GM04503 (cell line): ENCODE measurements at places on chromosomes 1 and 21.

DNA sequence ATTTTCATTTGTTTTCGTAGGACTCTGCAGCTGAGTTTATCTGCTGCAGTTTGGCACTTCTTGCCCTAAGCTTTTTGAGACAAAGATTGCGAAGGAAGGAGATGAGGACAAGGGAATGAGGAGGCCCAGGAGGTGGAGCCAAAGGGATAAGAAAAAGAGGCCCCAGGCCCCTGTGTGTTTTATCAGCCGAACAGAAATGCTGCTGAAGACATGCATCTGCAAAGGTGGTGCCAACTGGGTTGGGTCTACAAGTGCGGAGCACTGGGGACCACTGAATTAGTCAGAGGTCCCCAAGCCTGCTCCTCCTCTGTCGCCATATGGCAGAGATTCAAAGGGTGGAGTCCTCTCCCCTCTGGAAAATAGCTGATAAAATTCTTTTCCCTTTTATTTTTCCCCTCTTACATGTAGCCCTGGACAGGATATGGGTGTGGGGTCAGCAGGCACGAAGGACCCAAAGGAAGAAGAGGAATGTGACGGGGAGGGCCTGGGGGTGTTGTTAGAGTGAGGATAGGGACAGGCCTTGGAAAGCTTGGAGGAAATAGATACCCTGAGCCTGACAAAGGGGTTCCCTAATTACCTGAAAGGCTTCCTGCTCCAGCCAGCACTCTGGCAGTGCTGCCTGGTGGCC lies 2.7 kb downstream of the CD34 start:
- no peak for DNase-seq

DNA sequence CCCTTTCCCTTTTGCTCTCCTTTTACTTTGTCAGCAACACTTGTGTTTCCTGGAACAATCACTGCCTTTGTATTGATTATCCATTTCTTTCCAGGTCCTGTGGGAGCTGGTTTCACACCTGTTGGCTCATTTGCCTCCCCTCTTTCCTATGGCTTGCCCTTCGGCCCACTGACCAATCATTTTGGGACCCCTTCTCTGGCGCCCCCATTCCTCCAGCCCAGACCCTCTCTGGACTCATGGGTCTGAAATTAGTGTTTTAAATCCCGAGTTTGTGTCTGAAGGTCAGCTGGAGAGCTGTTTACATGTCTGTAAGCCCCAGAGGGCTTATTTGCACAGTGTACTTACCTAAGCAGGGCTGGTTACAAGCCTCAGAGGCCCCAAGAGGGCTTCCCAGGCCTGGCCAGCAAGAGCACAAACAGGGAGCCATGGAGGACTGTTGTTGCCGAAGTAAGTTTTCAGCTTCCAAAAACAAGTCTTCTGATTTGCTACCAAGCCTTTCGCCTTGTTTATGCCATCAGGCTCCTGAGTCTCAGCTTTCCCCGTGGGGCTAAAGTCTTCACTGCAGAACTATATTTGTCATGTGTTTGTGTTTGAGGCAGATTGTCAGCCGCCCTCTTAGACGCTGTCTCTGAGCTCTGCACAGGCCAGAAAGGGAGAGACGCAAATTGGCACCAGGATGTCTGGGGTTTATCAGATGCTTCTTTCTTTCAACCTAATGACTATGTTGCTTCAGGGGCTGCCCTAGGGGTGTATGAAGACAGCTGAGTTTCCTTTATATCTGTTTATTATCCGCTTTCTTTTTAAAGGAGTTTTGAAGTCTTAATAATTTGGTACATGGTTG lies 93.0 kb downstream of the ATP1A1 start:
- no peak for DNase-seq

DNA sequence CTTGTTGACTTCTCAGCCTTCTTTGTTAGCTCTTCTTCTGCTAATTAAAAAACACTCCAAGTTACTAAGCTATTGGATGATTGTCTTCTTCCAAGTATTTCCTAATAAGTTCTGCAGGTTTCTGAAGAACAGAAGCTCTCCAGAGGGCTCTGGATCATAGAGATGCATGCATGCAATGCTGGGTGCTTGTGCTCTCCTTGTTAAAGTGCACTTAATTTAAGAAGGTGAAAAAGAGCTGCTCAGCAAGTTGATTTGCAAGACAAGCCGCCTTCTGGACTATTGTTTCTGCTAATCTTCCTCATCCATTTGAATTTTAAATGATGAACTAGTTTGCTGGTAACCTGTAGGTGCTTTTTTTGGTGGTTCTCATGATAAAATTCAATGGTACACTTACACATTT lies 16.1 kb downstream of the RRP15 start:
- DNase-seq: no peak

- no peak for DNase-seq
Measured at GRCh38 chr1:158496374-158496773, 24.4 kb downstream of the OR10R2 start.

DNA sequence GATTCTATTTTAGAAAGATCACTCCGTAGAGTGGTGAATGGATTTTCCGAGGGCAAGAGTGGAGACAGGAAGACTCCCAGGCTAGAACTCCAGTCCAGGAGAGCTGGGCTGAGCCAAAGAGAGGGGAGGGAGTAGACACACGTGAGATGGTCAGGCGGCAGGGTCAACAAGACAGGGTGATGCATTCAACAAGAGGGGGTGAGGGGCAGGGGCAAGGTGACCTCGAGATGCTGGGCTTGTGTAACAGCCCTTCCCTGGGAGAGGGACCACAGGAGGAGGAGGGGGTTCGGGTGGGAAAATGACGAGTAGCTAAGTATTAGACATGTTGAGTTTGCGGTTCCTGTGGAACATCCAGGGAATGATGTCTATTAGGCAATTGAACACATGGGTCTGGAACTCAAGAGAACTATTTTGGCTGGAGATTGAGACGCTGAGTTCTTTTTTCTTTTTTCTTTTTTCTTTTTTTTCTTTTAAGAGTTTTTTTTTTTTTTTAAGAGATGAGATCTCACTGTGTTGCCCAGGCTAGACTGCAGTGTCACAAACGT lies 13.3 kb downstream of the RSPO1 start:
- no peak for DNase-seq

DNA sequence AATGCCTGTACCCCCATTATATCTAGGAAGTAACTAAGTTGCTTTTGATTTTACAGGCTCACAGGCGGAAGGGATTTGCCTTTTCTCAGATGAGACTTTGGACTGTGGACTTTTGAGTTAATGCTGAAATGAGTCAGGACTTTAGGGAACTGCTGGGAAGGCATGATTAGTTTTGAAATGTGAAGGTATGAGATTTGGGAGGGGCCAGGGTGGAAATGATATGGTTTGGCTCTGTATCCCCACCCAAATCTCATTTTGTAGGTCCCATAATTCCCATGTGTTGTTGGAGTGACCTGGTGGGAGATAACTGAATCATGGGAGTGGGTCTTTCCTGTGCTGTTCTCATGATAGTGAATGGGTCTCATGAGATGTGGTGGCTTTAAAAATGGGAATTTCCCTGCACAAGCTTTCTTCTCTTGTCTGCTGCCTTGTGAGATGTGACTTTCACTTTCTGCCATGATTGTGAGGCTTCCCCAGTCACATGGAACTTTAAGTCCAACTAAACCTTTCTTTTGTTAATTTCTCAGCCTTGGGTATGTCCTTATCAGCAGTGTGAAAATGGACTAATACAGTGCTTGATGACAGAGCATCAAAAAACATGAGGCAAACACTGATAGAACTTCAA lies 1119.5 kb downstream of the PLA2G4A start:
- DNase-seq: no peak

DNA sequence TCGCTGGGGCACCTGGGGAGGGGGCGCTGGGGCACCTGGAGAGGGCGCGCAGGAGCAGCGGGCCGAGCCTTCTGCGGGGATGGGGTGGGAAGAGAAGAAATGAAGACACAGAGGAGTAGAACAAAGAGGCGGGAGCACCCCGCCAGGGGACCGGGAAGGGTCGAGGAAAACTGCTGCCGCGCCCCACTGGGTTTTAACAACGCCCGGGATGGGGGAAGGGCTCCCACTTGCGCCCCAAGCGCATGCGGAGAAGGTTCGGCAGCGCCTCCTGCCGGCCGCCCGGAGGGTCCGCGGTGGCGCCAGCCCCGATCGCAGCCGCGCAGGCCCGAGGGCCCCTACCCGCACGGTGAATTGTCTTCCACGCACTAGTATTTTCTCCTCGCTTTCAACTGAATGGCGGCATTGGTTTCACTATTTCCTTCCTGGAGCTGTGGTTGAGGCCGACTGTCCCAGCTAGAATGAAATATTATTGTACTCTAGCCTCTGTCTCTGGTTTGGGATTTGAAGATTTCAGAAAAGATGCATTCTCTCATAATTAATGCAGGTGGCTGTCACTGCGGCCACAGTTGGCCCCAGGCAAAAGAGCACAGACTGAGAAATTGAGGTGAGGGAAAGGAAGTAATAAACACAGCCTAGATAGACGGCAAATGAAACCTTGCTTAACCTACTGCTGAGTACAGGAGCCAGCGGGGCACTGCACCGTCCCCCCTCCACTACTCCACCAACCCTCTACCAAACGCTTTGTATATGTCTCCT lies 57.3 kb downstream of the MAB21L3 start:
- DNase-seq: no peak

DNA sequence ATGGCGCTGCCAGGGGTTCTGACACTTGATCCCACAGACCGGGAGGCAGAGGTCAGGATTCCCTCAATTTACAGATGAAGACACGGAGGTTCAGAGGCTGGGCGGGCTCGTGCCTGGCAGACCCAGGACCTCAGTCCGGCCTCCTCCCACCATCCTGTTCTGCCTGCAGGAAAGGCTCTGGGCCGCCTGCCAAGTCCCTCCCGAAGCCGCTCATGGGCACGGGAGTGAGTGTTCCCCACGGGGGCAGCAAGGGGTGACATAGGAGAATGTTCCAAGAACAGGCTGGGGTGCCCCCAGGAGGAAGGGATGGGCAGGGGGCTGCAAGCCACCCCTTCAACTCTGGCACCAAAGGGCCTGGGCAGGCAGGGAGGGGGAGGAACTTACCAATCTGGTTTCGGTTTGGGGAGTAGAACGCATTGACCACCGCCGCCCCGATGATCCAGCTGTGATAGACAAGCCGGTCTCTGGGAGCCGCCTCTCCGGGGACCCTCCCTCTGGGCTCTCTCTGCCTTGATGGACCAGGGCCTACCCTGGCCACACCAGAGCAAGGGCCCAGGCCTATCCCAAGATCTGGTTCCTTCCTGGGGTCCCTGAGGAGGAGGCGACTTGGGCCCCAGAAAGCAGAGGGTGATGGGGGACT lies 7.5 kb downstream of the PRXL2B start:
- DNase-seq: no peak

DNA sequence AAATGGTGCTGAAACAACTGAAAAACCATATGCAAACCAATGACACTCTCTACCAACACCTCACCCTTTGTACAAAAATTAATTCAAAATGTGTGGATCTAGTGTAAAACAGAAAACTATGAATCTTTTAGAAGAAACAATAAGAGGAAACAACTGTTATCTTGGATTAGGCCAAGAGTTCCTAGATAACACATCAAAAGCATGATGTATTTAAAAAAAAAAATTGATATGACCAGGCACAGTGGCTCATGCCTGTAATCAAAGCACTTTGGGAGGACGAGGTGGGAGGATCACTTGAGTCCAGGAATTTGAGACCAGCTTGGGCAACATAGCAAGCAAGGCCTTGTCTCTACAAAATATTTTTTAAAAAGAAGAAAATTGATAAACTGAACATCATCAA lies 79.0 kb downstream of the EIF4G3 start:
- DNase-seq: no peak

DNA sequence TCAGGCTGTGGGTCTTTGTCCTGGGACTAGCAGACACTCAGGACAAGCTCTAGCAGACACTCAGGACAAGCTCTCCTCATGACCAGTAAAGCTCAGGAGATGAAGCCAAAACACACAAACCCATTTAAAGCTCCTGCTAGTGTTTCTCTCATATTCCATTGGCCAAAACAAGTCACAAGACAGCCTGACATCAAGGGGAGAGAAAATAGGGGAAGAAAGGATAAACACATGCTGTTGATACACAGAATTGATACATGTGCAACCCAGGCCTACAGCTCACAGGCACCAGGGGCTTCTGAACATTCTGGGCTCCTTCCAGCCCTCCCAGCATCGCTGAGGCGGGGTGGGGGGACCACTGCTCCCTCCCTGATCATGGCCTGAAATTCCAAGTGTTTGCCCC lies 35.3 kb downstream of the ATF3 start:
- no peak for DNase-seq

DNA sequence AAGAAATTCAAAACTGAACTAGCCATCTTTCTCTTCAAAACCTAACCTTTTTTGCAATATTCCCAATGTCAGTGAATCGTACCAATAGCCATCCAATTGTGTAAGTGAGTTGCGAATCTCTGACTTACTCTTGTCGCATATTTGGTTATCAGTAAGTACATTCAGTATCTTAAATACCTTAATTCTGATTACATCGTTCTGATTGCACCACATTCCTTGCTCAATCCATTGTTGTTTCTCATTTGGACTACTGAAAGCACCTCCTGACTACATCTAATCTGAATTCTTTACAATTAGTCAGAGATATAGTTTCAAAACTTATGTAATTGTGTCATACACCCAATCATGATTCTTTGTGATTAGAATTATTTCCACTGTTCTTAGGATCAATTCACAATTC lies 16.8 kb upstream of the BRINP3 start:
- DNase-seq: no peak

GRCh38 chr1:69524015-69524414 lies 43.7 kb upstream of the LRRC7 start:
- DNase-seq: peak; percentile 34

GRCh38 chr21:15062606-15062965 lies 2.2 kb downstream of the NRIP1 start:
- DNase-seq: no peak

DNA sequence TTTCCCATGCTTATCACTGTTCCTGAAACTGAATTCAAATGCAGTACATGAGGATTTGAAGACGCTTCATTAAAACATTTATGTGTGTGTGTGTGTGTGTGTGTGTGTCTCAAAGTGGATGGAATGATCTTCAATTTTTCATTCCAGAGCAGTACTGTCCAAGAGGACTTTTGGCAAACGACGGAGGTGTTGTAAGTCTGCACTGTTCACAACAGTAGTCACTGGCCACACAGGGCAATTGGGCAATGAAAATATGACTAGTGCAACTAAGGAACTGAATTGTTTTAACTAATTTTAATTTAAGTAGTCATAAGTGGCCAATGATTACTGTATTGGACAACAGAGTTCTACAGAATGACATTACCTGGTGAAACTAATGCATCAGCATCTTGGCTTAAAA lies 5.0 kb downstream of the TAF5L start:
- peak; percentile 57 for DNase-seq

DNA sequence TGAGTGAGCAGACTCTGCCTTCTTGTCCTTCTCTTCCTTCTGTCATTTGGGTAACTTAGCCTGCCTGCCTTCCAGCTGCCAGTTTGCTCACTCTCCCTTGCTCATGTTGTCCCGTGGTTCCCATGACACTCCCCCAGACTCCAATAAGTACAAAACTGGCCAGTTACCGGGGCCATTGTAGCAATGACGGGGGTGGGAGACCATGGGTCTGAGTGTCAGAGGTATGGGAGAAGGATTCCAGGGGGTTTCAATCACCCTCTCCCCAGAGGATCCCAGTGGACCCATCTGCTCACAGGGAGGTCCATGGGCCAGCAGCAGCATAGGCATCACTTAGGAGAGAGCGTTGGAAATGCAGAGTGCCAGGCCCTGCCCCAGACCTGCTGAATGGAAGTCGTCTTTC lies 51.3 kb downstream of the CAPN9 start:
- DNase-seq: no peak

- no peak for DNase-seq
Measured at GRCh38 chr1:15605398-15606383, 11.6 kb upstream of the DDI2 start.
